ENCODE measurements at places on chromosomes 1 and 21.

GRCh38 chr1:36790191-36790590 is 244.1 kb downstream of the GRIK3 start:
- DNase-seq, result no peak

GRCh38 chr1:25223471-25223870 is 8.8 kb downstream of the SYF2 start:
- no peak for DNase-seq

GRCh38 chr1:234320549-234320948 is 52.7 kb upstream of the COA6 start:
- no peak for DNase-seq

GRCh38 chr1:48470481-48470855 is 1.5 kb downstream of the SPATA6 start:
- peak; percentile 5 for DNase-seq

DNA sequence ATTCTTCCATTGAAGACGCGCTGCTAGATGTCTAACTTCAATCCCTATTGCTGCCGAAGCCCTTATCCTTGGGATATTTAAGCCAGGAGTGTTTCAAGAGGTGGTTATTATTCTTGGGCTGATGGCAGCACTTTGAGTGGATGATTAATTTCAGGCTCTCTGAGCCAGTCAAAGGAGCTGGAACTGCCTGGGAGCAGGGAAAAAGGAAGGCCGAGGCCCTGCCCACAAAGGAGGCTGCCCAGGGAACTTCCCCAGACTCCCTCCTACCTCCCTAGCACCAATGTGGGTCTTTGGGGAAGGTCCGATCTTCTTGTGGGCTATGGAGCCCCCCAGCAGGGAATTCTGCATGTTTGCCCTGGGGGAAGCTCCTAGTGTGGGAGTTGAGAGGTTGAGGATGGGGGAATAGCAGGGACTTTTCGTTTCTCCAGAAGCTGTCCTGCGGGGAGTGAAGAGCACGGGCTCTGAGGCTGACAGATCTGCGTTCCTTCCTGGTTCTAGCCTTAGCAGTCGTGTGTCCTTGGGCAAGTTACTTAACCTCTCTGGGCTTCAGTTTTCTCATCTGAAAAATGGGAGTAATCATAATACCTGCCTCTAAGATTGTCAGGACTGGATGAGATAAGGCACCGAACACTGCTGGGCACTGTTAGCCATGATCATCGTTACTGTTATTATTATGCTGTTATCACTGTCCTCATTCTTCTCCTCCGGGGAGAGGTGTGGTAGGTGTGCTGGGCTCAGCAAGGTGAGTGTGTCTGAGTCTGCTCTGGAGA is 6.3 kb downstream of the KCNQ4 start:
- no peak for DNase-seq

- DNase-seq, result no peak
Observed at GRCh38 chr1:76292418-76293184, 218.1 kb downstream of the ST6GALNAC3 start.

GRCh38 chr1:17831597-17831996 is 76.5 kb downstream of the ACTL8 start:
- peak; percentile 12 for DNase-seq

GRCh38 chr1:66327588-66327987 is 206.4 kb upstream of the SGIP1 start:
- DNase-seq, result no peak

DNA sequence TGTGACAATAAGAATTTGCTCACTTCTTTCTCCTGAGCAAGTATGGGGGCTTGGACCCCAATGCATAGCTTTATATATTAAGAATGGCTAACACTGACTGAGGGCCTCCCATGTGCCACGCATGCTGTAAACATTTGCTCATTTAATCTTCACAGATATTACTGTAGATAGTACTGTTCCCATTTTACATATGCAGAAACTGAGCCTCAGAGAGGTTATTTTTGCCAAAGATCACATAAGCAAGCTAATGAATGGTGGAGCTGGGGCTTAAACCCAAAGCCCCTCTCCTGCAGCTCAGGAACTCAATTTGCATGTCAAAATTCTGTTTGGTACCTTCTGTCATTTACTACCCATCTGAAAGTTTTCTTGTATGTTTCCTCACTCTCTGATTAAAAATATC is 163.5 kb upstream of the NFIA start:
- DNase-seq, result no peak

GRCh38 chr1:46490406-46490655 is 695 bp downstream of the DMBX1 start:
- no peak for DNase-seq

DNA sequence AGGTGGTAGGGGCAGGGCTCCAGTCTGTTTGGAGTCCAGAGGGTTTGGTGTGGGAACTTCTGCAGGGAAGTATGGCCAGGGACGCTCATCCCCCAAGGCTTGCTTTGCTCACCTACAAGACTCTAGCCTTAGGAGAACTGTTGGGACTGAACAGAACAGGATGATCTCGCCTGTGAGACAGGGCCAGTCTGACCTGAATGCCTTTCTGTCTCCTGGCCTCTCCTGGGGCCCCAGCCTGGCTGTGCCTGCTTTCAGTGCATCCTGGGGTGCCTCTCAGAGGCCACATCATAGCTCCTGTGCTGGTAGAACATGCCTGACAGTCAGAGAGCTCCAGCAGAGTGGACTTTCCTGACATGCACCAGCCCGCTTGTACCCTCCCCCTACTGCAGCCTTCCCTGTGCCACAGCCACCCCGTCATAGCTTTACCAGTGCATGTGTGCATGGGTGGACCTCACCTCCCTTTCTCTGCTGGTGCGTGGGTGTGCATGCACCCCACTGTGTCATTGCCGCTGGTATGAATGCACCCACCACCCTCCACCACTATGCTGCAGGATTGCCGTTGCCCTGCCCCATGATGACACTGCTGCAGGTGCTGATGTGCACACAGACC is 165.8 kb downstream of the GIPC2 start:
- no peak for DNase-seq

DNA sequence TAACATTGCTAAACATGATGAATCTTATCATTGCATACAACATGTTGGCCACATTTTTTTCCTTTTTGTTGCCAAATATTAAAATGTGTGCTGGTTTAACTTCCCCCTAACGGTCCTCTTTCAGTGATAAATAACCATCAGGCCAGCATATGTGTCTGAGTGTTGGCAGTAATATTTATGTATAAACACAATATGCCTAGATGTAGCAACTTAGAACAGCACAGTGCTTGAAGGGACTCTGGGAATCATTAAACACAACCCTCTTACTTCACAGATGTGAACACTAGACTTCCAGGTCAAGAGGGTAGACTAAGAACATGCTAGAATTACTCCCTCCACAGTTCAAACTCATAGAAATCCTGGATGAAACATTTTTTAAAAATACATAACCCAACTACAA is 581.8 kb downstream of the PLPP3 start:
- no peak for DNase-seq

Measured in brain pericyte (primary cell).